Activated CD8-positive, alpha-beta T cell treated with anti-CD3 and anti-CD28 coated beads for 36 hours (primary cell): ENCODE measurements at places on chromosomes 4 and X. TPM values are rescaled to one million over a fixed set of nuclear protein-coding genes. Genes with fewer than 3 reads are reported as not detected.

COL4A5 gene
- not detected for total RNA-seq

PIR gene
- 1.2 TPM for total RNA-seq

SPIN2B gene
- total RNA-seq, result 5.2 TPM

GPR34 gene
- 0.65 TPM for total RNA-seq

STEEP1 gene
- total RNA-seq, result 19.2 TPM

DNAAF6 gene
- not detected for total RNA-seq

TMPRSS11E gene
- total RNA-seq, result not detected

NKX1-1 gene
- total RNA-seq, result not detected

PRRG1 gene
- not detected for total RNA-seq

- H3K36me3 ChIP-seq, result no peaks in the 10 kb centered on the region
- DNase-seq, result no peak
- no peak overlapping the region for H3K4me3 ChIP-seq
- peaks cover 18% of the 10 kb centered on the region for H3K4me1 ChIP-seq
These were observed 49.8 kb upstream of the C1QTNF7 start for GRCh38 chr4:15378062-15378461.

DNA sequence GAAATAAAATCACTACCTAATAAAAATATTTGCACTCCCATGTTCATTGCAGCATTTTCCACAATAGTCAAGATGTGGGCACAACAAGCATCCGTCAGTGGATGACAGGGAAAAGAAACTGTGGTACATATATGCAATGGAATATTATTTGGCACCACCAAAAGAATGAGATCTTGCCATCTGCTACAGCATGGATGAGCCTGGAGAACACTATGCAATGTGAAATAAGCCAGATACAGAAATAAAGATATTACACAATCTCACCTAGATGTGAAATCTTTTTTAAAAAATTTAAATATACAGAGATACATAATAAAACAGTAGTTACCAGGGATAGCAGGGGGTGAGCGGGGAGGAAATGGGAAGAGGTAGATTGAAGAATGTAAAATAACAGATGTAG lies 44.8 kb downstream of the LDB2 start:
- H3K27me3 ChIP-seq, result peaks cover 5% of the 10 kb centered on the region
- no peak for DNase-seq
- no peak overlapping the region for H3K4me3 ChIP-seq
- H3K4me1 ChIP-seq, result no peaks in the 10 kb centered on the region
- H3K27ac ChIP-seq, result no peak overlapping the region

DNA sequence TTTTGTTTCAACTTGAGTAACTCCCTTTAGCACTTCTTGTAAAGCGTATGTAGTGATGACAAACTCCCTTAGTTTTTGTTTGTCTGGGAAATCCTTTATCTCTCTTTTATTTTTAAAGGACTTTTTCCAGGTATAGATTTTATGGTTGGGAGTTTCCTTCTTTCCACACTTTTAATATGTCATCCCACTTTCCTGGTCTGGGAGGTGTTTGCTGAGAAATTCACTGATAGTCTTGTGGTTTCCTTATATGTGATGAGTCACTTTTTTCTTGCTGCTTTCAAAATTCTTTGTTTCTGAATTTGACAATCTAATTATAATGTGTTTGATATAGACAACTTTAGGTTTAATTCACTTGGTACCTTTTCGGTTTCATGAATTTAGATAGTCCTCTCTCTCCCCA lies 353.9 kb downstream of the GPAT3 start:
- H3K27me3 ChIP-seq, result peaks cover 2% of the 10 kb centered on the region
- H3K36me3 ChIP-seq, result no peaks in the 10 kb centered on the region
- DNase-seq, result no peak
- no peak overlapping the region for H3K4me3 ChIP-seq

- H3K4me1 ChIP-seq, result peaks cover 81% of the 10 kb centered on the region
- H3K27ac ChIP-seq, result peak overlapping the region; percentile 85
- no peaks in the 10 kb centered on the region for H3K27me3 ChIP-seq
- H3K36me3 ChIP-seq, result peaks cover 68% of the 10 kb centered on the region
- DNase-seq, result peak; percentile 79
- H3K4me3 ChIP-seq, result peak overlapping the region; percentile 54
These were observed 5.7 kb downstream of the CD99 start for GRCh38 chrX:2696698-2697215.

DNA sequence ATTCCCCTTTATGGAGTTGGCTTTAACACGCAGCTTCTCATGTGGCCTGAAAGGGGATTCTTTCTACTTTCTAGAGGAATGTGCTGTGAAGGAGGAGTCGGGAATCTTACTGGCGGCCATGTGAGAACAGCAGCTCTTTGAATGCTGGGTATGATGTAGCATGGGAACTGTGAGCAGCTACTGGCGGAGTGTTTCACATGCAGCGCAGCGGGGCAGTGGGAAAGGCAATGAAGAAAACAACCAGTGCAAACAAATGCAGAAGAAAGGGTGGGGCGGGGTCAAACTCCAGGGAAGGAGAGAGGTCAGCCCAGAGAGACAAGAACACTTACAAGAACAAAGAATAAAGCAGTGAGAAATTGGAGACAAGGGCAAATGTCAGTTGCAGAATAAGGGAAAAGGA lies 363.8 kb upstream of the FTHL17 start:
- no peaks in the 10 kb centered on the region for H3K27me3 ChIP-seq
- no peak overlapping the region for H3K27ac ChIP-seq
- H3K4me1 ChIP-seq, result no peaks in the 10 kb centered on the region
- no peak overlapping the region for H3K4me3 ChIP-seq

DNA sequence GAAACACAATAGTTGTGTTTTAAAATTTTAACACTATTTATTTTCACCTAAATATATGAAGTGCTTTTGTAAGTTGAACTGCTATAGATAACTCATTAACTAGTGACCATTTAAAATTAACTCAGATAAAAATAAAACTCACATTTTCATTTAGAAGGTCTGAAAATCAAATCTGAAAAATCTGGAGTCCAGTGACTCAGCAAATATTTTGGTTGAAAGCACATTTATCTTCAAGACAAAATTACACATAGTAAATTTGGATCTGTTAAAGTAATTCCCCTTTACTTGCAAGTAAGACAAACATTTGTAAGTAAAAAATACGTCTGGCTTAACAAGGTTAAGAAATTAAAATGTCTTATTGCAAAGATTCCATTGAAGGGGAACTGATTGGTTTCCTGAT lies 589.1 kb downstream of the TRIML1 start:
- H3K4me3 ChIP-seq, result no peak overlapping the region
- no peak overlapping the region for H3K27ac ChIP-seq
- H3K36me3 ChIP-seq, result no peaks in the 10 kb centered on the region
- H3K4me1 ChIP-seq, result no peaks in the 10 kb centered on the region
- no peak for DNase-seq
- H3K27me3 ChIP-seq, result no peaks in the 10 kb centered on the region

- no peaks in the 10 kb centered on the region for H3K27me3 ChIP-seq
- no peak for DNase-seq
These were observed 411.0 kb upstream of the AGA start for GRCh38 chr4:177853229-177853628.

DNA sequence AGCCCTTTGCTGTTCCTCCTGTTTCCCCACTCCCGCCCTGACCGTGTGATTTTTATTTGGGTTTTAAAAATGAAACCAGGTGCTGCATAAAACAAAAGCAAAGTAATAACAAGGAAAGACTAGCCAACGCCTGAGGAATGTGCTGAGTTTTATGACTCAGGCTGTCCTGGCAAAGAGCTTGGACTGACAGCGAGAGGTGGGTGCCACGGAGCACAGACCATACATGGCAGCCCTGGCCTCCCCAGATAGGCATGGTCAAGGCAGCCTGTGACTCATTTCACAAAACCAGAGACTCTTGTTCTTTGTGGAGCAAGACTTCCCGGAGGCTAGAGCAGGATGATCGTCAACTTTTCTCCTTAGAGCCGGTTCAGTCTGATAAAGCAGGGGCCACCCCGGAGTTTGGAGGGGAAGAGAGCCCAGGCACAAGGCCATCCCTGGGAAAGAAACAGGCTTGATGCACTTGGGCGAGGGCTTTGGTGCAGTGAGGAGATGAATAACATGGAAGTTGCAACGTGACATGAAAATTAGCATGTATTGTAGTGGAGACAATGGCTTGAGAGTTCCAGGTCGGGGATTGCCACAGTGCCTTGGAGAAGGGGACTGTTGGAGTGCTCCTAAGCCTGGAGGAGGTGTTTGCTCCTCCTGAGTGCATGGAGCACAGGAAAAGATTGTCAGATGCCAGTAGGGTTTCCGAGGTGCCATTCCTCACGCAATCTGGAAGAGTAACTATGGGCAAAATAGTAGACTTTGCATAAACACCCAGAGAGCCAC lies 54.8 kb downstream of the C4orf51 start:
- H3K36me3 ChIP-seq, result no peaks in the 10 kb centered on the region
- DNase-seq, result no peak
- H3K27me3 ChIP-seq, result peaks cover 9% of the 10 kb centered on the region
- no peak overlapping the region for H3K4me3 ChIP-seq
- peaks cover 17% of the 10 kb centered on the region for H3K4me1 ChIP-seq

- no peaks in the 10 kb centered on the region for H3K27me3 ChIP-seq
- H3K27ac ChIP-seq, result no peak overlapping the region
- no peaks in the 10 kb centered on the region for H3K36me3 ChIP-seq
- no peak for DNase-seq
These were observed 96.2 kb upstream of the IL1RAPL2 start for GRCh38 chrX:104469771-104470170.

- no peaks in the 10 kb centered on the region for H3K4me1 ChIP-seq
- H3K36me3 ChIP-seq, result no peaks in the 10 kb centered on the region
- no peak overlapping the region for H3K4me3 ChIP-seq
- DNase-seq, result no peak
- no peak overlapping the region for H3K27ac ChIP-seq
These were observed 19.6 kb upstream of the TCEAL4 start for GRCh38 chrX:103565752-103566151.

- H3K27ac ChIP-seq, result no peak overlapping the region
- no peaks in the 10 kb centered on the region for H3K27me3 ChIP-seq
- no peaks in the 10 kb centered on the region for H3K4me1 ChIP-seq
- H3K36me3 ChIP-seq, result no peaks in the 10 kb centered on the region
These were observed 105.5 kb downstream of the ARHGAP24 start for GRCh38 chr4:85580489-85580888.

DNA sequence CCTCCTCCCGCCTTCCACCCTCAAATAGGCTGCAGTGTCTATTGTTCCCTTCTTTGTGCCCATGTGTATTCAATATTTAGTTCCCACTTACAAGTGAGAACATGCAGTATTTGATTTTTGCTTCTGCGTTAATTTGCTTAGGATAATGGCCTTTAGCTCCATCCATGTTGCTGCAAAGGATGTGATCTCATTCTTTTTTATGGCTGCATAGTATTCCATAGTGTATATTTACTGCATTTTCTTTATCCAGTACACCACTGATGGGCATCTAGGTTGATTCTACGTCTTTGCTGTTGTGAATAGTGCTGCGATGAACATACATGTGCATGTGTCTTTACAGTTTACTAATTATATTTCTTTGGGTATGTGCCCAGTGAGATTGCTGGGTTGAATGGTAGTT lies 51.6 kb upstream of the TMPRSS11B start:
- no peaks in the 10 kb centered on the region for H3K4me1 ChIP-seq
- no peak overlapping the region for H3K27ac ChIP-seq
- H3K36me3 ChIP-seq, result no peaks in the 10 kb centered on the region
- H3K4me3 ChIP-seq, result no peak overlapping the region
- DNase-seq, result no peak
- peaks cover 7% of the 10 kb centered on the region for H3K27me3 ChIP-seq

GRCh38 chr4:41181037-41181436 lies 33.3 kb downstream of the APBB2 start:
- no peaks in the 10 kb centered on the region for H3K36me3 ChIP-seq

DNA sequence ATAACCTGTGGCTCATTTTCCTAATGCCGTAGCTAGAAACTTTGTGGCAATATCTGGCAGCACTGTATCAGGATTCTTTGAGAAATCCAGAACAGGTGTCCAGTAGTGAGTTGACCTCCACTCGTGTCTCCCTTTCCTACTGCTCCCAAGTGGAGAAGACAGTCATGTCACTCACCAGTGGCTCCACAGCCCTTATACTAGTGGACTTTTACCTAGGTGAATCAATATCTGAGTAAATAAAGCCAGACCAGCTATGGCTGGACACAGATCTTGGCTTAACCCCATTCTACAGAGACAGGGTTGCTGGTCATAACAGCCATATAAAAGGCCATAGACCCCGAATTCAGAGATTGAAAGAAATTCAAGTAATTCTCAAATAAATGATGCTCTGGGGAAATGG lies 46.5 kb upstream of the SHROOM4 start:
- H3K27me3 ChIP-seq, result no peaks in the 10 kb centered on the region
- no peak overlapping the region for H3K27ac ChIP-seq
- no peaks in the 10 kb centered on the region for H3K4me1 ChIP-seq
- no peak overlapping the region for H3K4me3 ChIP-seq
- no peak for DNase-seq

DNA sequence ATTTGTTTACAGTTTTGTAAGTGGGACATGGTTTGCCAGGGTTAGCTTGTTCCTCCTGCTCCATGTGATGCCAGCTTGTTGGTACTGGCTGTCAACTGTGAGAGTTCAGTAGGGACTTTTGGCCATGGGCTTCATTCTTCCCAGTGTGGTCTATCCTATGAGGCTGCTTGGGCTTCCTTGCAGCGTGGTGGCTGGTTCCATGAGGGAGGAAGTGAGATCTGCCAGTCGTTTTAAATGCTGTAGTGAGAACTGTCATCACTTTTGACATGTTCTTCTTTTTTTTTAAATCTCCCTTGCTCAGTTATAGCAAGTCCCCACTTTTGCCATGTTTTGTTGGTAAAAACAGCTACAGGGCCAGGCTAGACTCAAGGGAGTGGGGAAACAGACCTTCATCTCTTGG lies 15.9 kb downstream of the NSD2 start:
- H3K27ac ChIP-seq, result peak overlapping the region; percentile 2
- no peaks in the 10 kb centered on the region for H3K27me3 ChIP-seq
- no peak for DNase-seq
- no peak overlapping the region for H3K4me3 ChIP-seq
